ENCODE measurements at places on chromosomes 7 and 10.

DNA sequence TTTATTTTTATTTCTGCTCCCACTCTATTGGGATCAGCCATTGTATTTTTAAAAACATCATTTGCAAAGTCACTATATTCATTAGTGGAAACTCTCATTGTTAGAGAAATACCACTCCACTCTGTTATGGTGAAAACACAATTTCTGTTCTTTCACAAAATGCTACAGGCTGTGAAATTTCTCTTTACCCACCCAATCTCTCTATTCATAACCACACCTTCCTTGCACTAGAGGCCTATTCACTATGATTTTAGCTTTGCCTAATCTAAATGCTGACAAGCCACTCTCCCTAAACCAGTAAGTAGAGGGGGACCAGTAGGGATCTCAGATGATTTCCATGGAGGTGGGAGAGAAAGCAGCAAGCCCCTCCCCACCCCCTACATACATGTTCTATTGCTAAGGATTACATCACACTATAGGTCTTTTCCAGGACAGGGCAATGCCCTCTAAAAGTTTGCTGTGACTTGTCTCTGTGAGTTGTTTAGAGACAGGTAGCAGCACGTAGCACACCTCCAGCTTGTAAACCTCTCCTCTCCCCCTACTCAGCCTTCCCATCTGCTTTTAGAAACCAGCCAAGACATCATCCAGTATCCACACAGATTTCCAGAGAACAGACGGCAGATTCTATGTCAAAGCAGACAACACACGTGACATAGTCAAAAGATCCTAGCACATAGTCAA, 58.3 kb upstream of the PPP1R3C start:
- DNase-seq, result no peak

- DNase-seq, result no peak
Observed at GRCh38 chr10:86668297-86669165, at the start of gene LDB3. LDB3 (plus strand) TSS chr10:86668511; CDS start chr10:86668692, 181 bp downstream.

DNA sequence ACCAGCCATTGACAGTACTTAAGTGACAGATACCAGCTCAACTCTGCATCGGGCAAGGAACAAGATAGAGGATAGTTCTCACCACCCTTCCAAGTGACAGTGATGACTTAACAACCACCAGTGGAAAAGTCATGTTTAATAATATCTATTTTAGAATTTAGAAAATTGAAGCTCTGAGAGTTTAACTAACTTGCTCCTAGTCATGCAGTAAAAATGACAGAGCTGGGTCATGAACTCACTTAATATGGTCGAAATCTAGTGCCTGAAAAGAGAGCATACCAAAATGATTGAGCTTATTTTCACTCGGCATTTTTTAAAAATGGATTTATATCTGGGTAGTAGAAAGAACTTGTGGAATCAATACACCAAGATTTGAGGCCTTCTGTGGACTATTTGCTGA, 367.8 kb upstream of the IGFBP3 start:
- DNase-seq, result no peak

DNA sequence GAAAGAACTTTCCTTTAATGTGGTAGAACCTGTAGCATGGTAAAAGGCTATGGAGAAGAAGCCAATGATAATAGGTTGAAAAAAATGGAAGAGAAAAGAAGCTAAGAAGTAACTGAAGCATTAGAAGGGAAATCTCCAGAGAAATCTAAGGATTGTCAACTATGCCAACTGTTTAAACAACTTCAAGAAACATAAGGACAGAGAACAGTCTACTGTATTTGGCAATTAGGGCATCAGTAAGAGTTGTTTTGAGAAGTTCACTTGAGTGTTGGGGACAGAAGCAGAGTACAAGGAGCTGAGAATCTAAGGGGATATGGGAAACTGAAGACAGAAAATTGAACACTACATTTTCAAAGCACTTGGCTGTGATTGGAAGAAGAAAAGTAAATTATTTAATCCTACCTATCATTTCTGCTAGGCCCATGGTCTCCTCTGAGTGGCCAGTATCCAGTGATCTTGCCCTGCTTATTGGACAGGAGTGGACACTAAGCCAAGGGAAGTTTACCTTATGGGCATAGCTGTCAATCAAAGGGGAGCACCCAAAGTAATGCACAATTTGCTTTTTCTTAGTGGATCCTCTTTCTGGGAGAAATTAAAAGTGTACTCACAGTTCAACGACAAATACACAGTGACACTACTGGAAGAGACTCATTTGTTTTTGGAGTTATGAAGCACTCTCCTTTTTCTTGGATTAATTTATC, 56.4 kb upstream of the CCDC71L start:
- DNase-seq, result no peak

DNA sequence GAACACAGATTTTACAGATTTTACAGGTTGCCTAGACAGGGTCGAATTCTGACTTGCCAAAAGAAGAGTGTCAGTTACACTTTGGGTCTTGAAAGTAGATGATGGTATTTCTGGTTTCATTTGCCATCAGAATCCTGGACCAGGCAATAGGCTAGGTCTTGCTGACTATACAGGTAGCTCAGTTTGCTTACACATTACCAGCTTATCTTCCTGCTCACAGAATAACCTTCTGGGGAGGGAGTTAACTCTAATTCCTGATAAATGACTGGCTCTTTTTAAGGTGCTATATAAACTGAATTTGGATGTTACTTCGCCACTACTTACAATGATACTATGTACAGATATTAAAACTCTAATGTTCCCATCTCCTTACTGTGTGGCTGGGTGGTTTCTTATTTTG, 39.8 kb downstream of the GBF1 start:
- DNase-seq, result no peak

- DNase-seq, result no peak
Observed at GRCh38 chr7:24825381-24825794, 68.1 kb upstream of the GSDME start.

GRCh38 chr7:132261327-132262159, 314.7 kb downstream of the PLXNA4 start:
- DNase-seq, result no peak

DNA sequence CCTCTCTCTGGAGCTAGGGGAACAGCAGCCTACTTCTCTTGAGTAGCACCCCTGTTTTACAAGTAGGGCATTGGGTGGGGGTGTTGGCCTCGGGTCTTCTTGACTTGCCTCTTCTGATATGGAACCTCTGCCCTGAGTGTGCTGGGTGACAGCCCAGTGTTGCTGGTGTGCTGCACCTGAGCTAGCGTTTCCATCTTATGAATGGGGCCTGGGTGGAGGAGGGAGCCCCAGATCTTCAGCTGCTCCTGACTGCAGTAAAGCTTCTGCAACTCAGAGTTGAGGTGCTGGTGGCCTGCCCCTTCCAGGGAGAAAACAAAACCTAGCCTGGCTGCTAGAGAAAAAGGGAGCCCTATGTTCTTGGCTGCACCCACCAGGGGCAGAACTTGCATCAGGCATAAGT, 202.5 kb upstream of the SHH start:
- no peak for DNase-seq

GRCh38 chr7:54883576-54883975, 124.6 kb upstream of the SEC61G start:
- DNase-seq, result no peak

DNA sequence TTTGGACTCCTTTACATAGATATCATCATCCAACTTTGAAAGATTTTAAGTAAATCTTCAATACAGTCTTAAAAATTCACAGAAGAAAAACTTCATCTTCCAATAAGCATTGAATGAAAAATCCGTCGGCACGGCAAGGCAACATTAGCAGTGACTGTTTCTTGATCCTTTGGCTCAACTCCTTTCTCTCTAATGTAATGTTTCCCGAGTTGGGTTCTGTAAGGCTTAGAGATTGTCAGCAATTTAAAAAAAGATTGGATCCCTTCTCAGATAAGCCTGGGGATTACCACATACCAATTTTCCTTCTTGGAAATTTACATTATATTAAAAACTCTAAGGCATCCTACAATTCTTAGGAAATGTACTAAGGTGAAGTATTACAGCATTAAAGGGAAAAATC, 291.8 kb downstream of the PLXDC2 start:
- DNase-seq, result no peak

GRCh38 chr10:106147021-106147420, 1017.5 kb downstream of the SORCS1 start:
- no peak for DNase-seq

DNA sequence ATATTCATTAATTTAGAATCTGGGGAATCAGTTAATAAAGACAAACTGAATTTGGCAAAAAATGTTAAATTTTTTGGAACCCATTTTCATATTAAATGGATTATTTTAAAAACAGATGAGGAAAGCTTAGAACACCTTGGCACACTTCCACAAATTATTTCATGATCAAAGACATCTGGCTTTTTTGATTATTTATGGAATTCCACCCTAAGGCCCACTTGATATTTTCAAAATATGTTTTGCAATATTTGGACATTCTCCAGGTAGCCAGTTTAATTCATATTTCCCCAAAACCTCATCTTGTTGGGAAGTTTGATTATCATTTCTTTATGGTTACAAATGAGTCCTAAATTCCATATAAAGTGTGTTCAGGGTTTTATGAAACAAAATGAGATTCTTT, 129.9 kb downstream of the DOCK4 start:
- no peak for DNase-seq

GRCh38 chr7:101939136-101939695, 121.8 kb downstream of the CUX1 start:
- no peak for DNase-seq

DNA sequence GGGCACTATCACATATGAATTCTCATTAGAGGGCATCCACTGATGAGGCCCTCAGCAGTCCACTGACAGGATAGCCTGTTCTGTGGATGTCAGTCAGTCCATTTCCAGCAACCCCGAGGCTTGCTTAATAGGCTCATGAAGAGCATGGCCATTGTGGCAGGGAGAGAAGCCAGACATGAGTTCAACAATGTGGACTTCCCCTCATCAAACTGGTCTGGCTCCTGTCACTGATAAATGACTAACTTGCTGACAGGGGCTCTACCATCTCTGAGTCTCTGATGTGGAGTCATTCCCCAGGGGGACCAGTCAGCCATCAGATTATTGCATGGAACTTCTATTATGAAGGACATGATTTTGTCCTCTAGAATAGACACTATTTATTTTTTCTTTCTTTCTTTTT, 19.8 kb upstream of the TRIL start:
- DNase-seq, result no peak

- DNase-seq, result no peak
Observed at GRCh38 chr7:143384661-143385631, 3.8 kb downstream of the ZYX start.

DNA sequence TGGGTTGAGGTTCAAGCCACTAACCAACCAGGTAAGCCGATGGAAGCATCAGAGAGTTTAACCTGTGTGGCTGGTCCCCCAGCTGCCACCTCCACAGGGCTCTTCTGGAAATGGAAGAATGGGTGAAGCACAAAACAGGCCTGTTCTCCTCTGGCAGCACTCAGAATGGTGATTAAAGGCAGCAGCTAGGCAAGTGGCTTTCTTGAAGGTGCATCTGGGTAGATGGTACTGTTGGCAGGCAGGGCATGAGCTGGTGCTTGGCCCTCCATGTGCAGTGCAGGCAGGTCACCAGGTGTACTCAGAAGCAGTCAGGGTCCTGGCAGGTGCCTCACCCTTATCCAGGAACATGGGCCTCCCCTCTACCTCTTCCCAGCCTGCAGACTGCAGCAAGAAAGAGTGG, 11.5 kb downstream of the AKR1E2 start:
- DNase-seq, result no peak

GRCh38 chr10:84177541-84178141, 4.0 kb downstream of the GPR15LG start:
- no peak for DNase-seq

DNA sequence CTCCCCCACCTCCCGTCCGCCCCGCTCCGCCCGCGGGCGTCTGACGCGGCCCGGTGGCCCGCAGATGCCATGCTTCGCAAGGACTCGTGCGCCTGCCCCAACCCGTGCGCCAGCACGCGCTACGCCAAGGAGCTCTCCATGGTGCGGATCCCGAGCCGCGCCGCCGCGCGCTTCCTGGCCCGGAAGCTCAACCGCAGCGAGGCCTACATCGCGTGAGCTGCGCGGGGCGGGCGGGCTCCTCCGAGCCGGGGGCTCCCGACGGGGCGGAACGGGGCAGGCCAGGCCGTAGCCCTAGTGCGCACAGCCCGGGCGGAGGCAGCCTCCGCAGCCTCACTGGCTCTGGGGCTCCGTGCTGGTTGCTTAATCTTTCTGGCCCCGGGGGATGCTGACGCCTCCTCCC, 2.8 kb downstream of the ASIC3 start:
- no peak for DNase-seq

DNA sequence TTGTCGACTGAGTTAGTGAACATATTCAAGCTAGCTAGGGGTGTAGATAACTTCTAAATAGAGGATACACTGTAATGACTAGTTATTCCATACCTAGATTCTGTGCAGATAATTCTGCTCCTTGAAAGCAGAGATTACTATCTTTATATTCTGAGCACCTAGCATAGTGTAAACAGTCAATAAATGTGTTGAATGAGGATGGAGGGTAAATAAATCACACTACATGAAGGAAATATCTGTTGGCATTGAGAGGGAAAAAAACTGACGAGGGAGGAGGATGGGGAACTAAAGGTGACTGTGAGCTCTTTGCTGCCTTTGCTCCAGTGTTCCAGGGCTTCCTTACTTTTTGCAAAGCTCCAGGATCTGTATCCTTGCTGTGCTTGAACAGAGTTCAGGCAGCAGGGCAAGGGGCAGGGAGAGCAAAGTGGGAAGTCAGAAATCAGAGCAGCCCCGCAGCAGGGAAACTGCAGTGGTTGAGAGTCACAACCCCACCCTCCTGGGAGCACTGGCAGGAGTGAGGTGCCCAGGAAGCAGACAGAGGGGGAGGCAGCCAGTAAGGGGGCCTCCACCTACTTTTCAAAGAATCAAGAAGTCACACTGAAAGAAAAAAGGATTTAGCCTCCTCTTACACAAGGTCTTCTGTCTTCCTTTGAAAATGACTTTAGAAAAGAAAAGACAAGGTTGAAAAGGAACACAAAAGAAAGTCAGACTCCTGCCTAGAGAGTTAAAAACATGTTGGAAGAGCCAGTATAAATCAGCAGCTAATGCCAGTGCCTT, 71.8 kb upstream of the LRRN3 start:
- DNase-seq, result no peak

GRCh38 chr7:8058322-8058721, 89.7 kb downstream of the GLCCI1 start:
- no peak for DNase-seq

DNA sequence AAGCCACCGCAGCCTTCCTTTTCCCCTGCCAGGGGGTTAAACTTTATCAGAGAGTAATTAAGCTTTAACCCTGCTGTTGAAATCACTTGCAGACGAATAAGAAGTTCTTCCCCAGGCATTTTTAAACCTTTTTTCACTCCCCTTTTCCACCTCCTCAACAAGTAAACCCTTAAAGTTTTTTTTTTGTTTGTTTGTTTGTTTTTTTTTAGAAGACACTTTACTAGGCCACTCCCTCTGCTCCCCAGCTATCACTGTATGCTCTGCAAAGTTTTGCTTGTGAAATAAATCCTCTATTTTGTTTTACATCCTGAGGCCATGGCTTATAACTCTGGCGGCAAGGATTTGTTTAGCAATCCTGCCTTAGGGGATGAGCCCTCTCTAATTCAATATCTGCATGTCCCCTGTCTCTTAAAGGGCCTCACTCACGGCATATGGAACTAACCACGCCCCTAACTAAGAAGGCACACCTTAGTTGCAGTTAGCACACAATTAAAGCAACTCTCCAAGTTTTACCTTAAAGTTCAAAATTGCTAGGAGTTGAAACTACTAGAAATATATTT, 1354.7 kb upstream of the LRRTM3 start:
- DNase-seq, result no peak

Data from fibroblast of the conjunctiva (primary cell).